ENCODE measurements at places on chromosomes 3 and 15.

DNA sequence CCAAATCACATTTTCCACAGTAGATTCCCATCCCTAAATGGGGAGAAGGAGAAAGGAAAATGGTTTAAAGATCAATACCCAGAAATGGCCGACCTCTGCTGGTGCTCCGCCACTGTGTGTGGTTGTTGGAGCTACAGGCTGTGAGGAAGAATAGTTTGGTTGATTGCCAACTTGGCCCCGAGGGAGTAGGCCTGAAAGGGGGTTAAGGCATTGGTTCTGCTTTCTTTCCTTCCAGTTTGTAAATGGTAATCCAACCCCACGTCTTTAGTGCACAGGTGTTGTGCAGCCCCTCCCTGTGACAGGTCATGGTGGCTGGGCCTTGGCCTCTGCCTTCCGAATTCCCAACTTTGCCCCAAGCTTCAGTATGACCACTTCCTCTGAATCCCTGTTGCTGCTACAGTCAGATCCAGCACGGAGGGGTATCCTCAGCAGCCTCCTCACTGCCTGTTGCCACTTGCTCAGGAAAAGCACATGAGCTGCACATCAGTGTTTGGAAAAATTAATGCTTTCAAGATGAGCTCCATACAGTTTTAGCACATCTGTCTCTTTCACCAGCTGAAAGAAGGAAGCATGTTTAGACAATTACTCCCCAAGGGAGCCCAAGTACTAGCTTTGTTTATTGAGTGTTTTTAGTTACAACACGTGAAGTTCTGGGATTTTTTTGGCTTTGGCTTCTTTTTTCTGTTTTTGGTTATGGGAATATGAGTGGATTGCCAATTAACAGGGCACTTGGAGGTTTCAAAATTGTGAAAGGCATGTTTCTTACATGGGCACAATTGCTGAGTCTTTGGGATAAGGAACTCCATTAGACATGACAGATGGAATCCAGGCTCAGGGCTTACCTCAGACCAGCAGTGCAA is 92.3 kb upstream of the ROPN1 start:
- no peak for DNase-seq

- no peak for DNase-seq
Measured at GRCh38 chr3:109687626-109688025, 350.3 kb upstream of the DPPA4 start.

DNA sequence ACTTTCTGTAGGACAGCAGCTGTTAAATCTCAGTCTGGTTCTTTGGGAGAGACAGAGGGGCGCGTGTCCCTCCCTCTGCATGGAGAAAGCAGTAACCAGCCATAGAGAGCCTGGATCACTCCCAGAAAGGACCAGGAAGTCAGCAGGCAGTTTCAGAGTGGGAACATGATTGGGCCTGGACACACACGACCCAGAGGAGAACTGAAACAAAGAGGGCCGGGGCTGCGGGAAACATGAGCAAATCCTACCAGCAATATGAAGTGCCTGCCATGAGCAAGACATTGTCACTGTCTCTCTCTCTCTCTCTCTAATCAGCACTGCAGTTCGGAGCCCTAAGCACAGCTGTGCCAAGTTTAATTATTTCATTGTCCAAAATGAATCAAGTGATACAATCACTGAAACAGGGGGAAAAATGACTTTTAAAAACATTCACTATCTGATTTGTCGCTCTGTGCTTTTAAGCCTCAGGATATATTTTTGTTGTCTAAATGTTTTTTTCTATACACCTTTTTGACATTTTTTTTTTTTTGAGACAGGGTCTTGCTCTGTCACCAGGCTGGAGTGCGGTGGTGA is 17.6 kb downstream of the MUC13 start:
- no peak for DNase-seq

- DNase-seq = no peak
Measured at GRCh38 chr3:16849795-16850194, 35.0 kb upstream of the PLCL2 start.

DNA sequence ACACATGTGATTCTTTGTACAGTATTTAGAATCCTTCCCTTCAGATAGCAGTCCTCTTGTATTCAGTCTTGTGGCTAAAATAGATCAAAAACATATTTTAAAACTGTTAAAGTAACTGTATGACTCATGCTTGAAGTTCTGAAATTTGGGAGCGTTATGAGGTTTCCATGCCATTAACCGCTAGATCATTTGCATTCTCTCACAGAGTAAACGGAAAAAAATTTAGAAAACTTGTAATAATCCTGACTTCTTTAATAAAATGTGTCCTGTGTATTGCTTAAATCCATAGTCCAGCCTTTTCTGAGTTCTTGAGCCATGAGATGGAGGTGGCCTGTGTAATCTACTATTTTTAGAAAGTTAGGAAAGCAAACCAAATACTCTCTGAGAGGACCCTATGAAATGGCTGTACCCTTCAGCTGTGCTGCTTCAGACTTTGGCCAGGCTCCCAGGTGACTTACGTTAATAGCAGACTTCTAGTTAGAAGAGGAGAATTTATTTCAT is 33.8 kb downstream of the MBNL1 start:
- DNase-seq = no peak

DNA sequence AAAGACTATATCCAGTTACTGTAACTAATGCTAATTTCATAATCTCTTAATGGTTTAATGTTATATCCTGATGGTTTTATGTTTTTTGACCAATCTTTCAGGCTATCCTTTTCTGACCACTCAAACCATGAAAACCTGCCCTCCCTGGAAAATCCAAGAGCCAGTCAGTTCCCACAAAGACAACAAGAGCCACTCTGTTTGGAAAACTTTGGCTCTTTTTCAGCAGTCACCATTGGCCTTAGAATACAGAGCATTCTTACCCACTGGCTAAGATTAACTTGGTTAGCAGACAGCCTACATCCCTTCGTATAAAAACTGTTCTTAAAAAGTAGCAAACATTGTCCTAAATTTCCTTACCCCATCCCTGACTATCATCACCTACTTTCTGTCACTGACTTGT is 32.9 kb downstream of the ALCAM start:
- DNase-seq = no peak

DNA sequence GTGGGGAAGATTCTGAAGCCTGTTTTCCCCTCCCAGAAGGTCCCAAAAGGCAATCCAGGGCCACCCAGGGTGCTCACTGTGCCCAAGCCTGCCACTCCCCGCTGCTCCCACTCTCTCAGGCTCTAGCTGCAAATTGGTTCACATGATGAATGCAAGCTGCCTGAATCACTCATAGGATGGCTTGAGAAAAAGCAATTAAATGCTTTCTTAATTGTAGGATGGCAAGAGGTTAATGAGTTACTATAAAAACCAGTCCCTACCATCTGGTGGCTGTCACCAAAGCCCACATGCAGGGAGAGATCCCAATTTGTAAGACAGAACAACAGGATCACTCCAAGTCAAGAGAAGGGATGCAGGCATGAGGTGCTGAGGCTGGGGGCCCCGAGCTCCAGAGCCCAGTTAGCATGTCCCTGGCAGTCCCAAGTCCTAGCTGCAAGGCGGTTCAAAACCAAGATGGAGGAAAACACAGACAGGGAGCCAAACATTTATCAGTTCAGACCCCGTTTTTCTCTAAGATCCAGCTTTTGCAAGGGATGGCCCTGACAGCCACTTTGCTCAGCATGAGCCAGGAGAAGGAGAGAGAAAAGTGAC is 207.1 kb downstream of the UACA start:
- DNase-seq = no peak

DNA sequence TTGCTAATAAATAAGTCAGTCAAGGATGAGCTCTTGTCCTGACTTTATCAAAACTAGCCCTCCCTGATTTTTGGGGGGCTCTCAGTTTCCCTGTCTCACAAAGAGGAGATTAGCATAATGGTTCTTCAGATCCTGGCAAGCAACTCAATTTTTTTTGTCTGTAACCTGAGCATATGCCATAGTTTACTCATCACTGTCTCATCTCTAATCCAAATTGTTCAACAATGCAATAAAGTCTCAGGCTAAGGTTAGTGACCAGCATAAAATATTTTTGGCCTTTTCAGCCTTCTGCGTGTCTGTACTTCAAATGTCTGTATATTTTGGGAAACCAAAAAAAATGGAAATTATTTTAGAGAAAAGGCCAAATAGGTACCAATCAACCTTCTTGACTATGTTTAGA is 465.6 kb upstream of the TPRG1 start:
- DNase-seq = no peak

GRCh38 chr3:60708191-60708975 is 542.9 kb downstream of the FHIT start:
- DNase-seq = no peak

GRCh38 chr3:72044231-72044855 is 259.4 kb upstream of the PROK2 start:
- DNase-seq = no peak

DNA sequence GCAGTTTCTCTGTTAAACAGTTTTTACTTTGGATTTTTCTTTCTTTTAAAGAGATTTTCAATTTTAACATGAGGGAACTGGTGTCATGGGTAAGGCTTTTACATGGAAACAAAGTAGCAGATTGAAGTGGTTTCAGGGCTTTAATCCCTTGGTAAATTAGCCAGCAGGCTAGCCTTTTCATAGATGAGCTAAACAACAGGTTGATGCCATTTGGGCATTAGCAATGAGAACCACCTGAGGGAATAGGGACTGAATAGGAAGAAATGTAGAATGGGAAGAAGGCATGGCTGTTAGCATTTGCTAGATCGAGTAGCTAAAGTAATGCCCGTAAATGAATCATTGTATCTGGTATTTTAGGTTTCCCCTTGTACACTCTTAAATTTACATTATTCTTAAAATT is 165.5 kb upstream of the MLF1 start:
- DNase-seq = no peak

GRCh38 chr3:101281521-101282030 is 38.8 kb downstream of the IMPG2 start:
- no peak for DNase-seq

- no peak for DNase-seq
Measured at GRCh38 chr3:38317192-38317759, 29.3 kb upstream of the XYLB start.
